Stimulated activated CD8-positive, alpha-beta memory T cell treated with anti-CD3 and anti-CD28 coated beads, Interleukin-4, amount 100 ng/mL, for 48 hours (primary cell): ENCODE measurements at places on chromosomes 2 and 18.

DNA sequence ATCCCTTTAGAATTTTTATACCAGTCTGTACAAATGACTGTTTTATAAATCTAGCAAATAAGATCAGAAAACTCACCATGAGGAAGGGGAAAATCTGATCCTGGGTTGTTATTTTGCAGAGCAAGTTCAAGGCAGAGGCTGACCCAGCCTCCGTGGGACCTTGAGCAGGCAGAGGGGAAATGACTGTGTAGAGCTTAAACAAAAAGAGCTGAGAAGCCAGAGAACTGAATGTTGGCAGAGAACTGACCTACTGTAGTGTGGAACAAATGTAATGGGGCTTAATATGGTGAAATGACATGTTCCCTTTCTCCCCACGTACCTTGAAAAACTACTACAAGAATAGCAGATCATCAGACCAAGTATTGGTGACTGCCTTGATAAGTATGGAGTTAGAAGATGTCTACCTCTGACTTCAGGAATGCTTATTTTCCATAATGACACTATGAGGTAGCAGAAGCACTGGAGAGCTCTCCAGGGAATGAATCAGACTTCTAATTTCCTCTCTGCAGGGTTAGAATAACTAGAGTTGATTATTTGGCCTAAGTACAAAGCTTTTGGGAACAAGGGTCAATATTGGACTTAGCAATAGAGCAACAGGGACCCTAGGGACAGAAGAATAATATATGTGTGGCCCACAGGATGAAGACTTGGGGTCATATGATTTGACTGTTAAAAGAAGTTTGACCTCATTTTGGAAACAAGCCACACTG is 304.4 kb downstream of the CCDC178 start:
- no peak for DNase-seq

DNA sequence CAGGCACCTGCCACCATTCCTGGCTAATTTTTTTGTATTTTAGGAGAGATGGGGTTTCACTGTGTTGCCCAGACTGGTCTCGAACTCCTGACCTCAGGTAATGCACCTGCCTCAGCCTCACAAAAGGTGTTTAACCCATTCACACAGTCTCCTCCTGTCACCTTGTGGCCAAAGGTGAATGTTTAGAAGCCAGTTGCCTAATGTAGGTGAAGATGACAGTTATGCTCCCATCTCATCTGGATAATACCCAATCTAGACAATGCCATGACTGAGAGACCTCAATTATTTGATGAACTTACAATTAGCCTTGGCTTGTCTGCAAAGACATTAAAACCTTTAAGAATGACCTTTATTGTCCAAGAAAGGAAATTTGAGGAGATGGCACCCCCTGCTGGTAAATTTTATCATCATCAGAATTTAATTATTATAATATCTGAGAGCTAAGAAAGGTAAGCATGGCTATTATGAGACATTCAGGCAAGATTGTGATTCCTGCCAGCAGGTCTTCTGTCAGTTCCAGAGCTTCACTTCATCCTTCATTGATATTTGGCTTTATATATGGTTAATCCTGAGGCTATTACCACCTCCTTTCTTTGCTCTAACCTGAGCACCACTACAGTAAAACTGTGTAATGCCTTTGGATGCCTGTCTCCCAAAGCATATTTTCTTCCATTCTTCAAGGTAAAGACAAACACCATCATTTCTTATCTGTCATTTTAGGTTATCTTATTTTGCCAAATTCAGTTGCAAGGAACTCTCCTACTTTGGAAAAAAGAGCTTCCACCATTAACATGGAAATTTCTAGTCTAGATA is 117.6 kb downstream of the FAM124B start:
- no peak for DNase-seq

GRCh38 chr2:28639836-28640235 is 111.8 kb upstream of the PPP1CB start:
- DNase-seq = no peak

- DNase-seq = no peak
Measured at GRCh38 chr2:159131914-159132281, 154.6 kb downstream of the WDSUB1 start.

DNA sequence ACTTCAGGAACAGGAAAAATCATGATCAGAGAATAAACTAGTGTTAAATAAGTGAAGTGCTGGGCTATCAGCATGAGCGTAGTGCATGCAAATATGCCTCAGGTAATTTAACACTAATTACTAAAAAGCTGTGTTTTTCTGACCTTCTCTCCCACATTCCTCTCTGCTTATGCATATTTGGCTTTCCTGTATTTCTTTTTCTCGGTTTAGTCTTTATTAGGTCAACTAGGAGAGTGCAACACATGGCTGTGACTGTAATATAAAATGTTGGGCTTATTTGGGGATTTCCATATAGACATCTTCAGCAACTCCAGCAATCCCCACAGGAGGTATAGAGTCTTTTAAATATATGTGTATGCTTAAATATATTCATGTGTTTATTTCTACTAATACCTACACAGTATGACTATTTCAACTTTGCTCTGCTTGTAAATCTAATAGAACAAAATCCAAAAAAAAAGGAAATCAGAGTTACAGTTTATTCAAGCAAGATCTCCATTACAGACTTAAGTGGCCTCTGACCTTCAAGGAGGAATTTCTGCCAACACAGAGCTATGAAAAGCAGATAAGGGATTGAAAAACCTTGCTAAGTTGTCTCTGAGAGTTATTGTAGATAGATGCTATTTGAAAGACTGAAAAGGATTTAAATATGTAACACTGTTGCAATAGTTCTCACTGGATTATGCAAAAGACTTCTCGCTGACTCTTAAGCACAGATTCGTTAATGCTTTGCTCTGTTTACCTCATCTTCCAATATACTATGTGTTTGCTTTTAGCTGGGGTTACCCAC is 359.5 kb upstream of the RGPD4 start:
- no peak for DNase-seq

DNA sequence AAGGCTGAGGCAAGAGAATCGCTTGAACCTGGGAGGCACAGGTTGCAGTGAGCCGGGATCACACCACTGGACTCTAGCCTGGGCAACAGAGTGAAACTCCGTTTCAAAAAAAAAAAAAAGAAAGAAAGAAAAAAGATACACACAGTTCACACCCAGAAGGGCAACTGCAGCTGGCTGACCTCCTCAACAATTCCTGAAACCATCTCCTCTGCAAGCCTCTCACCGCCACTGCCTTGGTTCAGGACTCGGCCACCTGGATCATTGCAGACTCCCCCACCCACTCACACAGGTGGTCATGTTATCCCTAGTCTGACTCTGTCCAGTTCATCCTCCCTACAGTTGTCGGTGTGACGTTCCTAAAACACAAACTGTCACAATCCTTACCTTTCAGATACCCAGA is 2.2 kb downstream of the CYS1 start:
- no peak for DNase-seq

DNA sequence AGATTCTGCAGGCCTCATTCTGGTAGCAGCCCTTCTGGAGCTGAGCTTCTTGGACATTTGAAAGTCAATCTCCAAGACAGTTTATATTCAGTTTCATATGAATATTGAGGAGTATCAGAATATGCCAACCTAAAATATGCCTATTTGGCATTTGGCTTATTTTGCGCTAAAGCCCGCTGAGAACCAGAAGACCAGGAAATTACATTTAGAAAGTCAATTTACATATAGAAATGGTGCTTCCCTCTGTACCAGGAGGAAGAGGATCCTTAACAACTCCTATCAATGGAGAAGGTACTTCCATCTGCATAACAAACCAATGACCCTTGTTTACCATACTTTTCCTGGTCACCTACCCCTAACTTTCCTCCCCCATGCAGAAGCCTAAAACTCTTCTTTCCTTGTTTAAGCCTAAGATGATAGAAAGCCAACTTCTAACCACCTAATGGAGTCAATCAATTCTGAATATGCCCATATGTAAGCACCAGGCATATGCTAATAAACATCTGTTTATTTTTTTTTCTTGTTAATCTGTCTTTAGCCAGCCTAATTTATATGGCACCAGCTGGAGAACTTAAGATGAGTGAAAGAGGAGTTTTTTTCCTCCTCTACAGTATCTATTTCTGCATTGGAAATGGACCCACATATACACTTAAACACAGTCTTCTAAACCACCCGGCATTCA is 57.0 kb upstream of the DYNC1I2 start:
- no peak for DNase-seq

DNA sequence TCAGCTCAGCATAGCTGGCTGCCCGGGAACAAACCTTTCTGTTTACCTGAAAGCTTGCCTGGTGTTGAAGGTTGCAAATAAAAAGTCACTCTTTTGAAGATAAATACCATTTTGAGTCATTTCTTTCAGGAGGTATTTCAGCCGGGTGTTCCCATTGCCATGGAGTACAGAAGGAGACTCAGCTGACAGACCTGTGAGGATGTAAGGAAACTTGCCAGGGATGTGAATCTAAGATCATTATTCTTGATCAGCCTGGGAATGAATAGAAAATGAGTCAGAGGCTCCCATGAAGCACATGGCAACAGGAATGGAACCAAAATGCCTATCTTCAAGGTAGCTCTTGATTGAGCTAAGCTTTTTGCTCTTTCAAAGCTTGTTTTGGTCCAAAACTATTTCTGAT is 231.2 kb downstream of the CYRIA start:
- DNase-seq = no peak

GRCh38 chr2:1170241-1170640 is 219.6 kb downstream of the SNTG2 start:
- DNase-seq = no peak

DNA sequence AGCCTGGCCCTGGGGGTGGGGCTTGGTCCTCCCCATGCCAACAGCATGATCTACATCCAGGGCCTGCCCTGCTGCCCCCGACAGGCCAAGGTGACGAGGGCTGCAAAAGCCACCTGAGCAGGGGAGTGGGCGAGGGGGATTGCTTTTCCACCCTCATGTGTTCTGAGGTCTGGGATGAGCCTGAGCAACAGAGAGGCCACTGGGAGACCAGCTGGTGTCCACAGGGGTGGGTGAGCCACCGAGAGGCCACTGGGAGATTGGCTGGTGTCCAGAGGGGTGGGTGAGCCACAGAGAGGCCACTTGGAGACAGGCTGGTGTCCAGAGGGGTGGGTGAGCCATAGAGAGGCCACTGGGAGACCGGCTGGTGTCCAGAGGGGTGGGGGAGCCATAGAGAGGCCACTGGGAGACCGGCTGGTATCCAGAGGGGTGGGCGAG is 147.4 kb upstream of the GPC1 start:
- no peak for DNase-seq

- no peak for DNase-seq
Measured at GRCh38 chr2:126744640-126745039, 88.7 kb downstream of the GYPC start.

DNA sequence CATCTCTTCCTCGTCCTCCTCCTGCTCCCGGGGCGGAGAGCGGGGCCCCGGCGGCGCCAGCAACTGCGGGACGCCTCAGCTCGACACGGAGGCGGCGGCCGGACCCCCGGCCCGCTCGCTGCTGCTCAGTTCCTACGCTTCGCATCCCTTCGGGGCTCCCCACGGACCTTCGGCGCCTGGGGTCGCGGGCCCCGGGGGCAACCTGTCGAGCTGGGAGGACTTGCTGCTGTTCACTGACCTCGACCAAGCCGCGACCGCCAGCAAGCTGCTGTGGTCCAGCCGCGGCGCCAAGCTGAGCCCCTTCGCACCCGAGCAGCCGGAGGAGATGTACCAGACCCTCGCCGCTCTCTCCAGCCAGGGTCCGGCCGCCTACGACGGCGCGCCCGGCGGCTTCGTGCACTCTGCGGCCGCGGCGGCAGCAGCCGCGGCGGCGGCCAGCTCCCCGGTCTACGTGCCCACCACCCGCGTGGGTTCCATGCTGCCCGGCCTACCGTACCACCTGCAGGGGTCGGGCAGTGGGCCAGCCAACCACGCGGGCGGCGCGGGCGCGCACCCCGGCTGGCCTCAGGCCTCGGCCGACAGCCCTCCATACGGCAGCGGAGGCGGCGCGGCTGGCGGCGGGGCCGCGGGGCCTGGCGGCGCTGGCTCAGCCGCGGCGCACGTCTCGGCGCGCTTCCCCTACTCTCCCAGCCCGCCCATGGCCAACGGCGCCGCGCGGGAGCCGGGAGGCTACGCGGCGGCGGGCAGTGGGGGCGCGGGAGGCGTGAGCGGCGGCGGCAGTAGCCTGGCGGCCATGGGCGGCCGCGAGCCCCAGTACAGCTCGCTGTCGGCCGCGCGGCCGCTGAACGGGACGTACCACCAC is 2.1 kb downstream of the GATA6 start:
- no peak for DNase-seq

GRCh38 chr2:189803431-189803830 is 19.2 kb downstream of the PMS1 start:
- DNase-seq = no peak

DNA sequence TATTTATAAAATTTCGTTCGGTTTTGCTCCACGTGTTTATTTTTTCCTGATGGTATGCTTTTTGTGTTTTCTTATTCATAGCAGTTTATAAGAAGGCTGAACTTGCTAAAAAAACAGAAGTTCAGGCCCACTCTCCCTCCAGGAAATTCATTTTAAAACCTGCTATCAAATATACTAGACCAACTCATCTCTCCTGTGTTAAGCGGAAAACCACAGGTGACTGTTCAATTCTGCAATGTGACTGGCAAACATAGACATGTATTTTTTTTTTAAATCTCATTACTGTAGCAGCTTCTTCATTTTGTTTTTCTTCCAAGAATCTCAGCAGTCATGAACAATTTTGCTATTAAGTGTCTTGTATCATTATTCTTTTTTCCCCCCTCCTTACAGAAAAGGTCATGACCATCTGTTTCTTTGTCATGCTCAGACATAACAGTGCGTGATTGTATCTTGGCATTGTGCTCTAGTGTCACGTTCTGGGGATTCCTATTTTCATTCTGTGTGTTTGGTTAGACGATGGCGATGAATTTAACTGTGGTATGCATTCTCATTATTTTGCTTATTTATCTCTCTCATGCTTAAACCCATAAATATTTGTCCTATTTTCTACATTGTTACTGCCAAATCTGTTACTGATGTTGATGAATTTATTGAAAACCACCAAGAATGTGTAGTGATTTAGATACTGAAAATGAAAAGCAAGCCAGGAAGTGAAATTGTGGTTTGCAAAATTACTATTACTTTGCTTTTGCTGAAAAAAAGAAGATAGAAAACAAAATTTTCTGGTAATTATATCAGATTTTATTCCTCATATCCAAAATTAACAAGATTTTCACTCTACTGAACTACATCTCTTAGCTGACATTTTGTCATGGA is 74.6 kb upstream of the UNC80 start:
- no peak for DNase-seq

- DNase-seq = no peak
Measured at GRCh38 chr2:242035858-242036652, 166.5 kb downstream of the RTP5 start.

GRCh38 chr18:9104244-9104901 is 1.9 kb downstream of the NDUFV2 start:
- DNase-seq = no peak

GRCh38 chr18:48274301-48274700 is 134.9 kb downstream of the ZBTB7C start:
- no peak for DNase-seq

GRCh38 chr2:109150559-109150958 is 21.6 kb downstream of the SH3RF3 start:
- no peak for DNase-seq

GRCh38 chr2:168738062-168738461 is 64.4 kb upstream of the NOSTRIN start:
- no peak for DNase-seq

GRCh38 chr2:176704282-176704858 is 435.1 kb downstream of the MTX2 start:
- no peak for DNase-seq

GRCh38 chr2:100610381-100610831 is 47.6 kb downstream of the PDCL3 start:
- DNase-seq = peak; percentile 83

GRCh38 chr2:189134485-189134884 is 45.1 kb downstream of the COL5A2 start:
- no peak for DNase-seq

GRCh38 chr18:27785815-27786471 is 391.0 kb downstream of the CDH2 start:
- DNase-seq = no peak
